Stimulated activated CD8-positive, alpha-beta memory T cell treated with anti-CD3 and anti-CD28 coated beads, Interleukin-4, amount 100 ng/mL, for 48 hours (primary cell): ENCODE measurements at places on chromosomes 3 and 15.

- DNase-seq, result no peak
These were observed 48.2 kb upstream of the SMAD6 start for GRCh38 chr15:66653852-66654251.

- DNase-seq, result no peak
These were observed 4.7 kb downstream of the GAP43 start for GRCh38 chr3:115628075-115628412.

GRCh38 chr3:18489939-18490338, 64.8 kb upstream of the SATB1 start:
- DNase-seq, result no peak

DNA sequence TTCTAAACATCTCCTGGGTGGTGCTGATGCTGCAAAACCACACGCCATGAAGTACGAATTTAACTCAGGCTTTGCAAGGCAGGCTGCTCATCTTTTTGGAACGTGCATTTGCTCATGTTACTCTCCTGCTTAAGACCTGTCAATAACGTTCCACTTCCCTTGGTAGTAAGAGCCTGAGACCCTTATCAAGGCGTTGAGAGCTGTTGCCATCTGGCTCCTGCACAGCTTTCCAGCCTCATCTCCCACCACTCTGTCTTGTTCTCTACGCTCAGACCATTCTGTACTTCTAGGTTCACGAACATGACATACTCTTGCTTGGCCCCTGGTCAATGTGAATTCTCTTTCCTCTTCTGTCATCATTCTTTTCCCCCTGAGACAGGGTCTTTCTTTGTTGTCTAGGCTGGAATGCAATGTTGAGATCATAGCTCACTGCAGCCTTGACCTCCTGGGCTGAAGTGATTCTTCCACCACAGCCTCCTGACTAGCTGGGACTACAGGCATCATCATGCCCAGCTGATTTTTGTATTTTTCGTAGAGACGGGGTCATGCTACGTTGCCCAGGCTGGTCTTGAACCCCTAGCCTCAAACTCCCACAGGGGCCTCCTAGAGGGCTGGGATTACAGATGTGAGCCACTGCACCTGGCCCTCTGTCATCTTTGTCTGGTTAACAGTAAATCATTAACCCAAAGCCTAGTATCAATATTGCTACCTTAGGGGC, 202.8 kb downstream of the CADPS start:
- DNase-seq, result no peak

DNA sequence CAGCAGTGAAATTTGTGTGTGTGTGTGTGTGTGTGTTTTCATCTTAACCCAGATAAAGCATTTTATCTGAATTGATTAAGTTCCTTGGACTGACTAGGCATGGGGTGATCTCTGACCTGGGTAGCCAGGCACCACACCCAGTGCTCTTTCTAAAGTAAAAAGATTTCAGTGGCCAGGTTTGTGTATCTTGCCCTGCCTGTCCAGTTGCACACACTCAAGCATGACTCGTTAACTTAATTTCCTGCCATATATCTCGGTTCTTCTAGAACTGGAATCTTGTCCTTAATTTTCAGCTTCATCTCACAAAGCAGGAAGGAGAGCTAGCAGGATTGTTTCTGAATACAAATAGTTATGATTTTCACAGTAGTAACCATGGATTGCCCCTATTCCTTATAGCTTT, 17.0 kb downstream of the TM4SF18 start:
- DNase-seq, result no peak
